ENCODE measurements at places on chromosomes 12 and 14. TPM values are rescaled to one million over a fixed set of nuclear protein-coding genes. Genes with fewer than 3 reads are reported as not detected.

Gene EFCAB11
- total RNA-seq: 7.7 TPM

DNA sequence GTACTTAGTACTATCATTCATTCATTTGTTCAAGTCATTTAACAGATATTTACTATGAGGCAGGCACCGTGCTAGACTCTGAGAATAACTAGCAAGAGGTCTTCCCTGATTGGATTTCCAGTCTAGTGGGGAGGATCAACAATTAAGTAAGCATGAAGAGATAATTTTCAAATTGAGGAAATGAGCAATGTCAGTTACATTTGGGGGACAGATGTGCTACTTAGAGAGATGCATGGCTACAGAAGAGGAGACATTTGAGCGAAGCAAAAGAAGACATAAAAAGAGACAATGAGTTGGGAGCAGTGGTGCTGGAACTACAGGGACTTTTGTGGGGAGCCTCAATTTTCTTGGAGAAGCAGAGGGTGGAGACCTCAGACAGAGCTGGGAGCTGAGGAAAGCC lies 7.7 kb downstream of the KCNA5 start:
- no peak for DNase-seq

DNA sequence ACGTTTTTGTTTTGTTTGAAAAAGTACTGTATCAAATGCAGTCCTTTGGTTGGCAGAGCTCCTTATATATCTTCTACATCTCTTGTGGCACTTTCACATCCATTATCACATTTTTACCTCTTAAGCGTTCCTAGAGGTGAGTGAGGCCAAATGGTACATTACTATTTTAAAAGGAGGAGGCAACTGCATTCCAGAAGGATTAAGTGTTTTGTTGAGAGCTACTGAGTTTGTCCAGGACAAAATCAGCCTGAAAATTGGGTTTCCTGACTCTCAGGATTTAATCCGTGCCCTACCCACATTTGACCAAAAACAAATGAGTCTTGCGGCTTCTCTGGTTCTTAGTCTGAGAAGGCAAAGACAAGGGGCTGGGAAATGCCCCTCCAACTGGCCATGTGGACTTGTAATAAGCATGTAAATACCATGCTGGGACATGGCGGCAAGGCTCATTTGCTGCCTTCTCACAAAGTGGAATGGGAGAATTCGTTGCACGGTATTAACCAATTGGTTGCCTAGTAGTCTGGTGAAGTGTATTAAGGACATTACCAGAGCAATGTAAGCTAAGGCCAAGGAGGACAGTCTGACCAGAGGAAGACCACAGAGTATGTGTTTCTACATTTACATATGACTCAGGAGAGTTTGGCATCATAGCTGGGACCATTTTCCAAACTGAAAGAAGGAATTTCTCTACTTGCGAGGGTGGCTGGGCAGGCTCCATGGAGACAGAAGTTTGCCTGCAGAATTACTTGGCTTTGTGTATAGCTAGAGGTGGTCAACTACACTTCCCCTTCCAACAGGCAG lies 175.8 kb upstream of the PLXNC1 start:
- no peak for DNase-seq

DNA sequence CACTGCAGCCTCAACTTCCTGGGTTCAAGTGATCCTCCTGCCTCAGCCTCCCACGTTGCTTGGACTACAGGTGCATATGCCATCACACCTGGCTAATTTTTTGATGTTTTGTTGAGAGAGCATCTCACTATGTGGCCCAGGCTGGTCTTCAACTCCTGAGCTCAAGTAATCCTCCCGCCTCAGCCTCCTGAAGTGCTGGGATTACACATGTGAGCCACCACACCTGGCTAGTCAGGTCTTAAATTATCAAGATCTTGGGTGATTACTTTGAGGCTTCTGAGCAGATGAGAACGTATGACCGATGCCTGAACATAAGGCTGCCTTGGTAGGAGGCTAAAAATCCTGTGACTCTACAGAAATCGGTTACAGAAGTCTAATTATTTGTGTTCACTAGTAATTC lies 53.0 kb upstream of the FRS2 start:
- no peak for DNase-seq

Gene RASSF8
- total RNA-seq: 15.7 TPM

GRCh38 chr14:104871145-104871655 lies 6.1 kb downstream of the CEP170B start:
- no peak for DNase-seq

DNA sequence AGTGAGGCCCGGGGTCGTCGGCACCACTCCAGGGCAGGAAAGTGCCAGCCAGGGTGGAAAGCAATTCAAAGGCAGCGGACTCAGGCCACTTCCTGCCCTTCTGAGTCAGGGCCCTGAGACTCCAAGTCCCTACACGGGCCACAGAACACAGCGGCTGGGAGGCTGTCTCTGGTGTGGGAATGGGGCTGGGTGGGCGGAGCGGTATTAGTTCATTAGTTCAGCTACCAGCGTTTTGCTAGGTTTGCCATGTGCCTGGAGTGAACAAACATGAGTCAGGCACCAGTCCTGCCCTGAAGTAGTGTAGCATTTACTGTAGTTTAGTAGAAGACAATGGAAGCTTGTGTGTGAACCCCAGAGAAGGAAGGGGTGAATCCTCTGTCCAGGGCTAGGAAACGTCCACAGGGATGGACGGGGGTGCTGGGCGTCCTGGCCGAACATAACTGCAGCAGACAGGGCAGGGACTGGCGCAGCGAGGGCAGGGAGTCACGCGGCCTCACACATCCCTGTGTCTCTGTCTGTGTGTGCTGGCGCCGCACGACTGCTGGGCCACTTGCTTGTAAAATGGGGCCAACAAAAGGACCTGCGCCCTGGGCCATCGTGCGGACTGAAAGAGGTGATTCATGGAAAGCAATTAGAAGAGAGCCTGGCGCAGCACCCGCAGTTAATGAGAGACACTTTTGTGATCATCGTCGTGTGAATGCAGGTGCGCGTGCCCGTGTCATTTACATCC lies 186.4 kb upstream of the PRMT8 start:
- no peak for DNase-seq

Gene CD163
- 45.2 TPM for total RNA-seq

DNA sequence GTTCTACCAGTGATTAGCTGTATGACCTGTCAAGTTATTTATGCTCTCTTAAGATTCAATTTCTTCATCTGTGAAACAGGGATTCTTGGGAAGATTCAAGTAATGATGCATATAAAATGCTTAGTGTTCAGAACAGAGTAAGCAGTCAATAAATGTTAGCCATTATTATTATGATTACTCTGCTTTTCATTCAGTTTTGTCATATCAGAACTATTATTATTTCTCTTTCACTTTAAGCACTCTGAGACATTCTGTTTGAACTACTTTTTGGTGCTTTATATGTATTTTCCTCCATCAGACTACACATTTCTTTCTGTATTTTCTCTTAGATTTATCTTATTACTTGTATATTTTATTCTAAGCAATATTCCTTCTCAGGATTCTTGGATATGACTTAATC lies 81.2 kb downstream of the CFAP54 start:
- DNase-seq: no peak

Gene MSI1
- 7.4 TPM for total RNA-seq

- no peak for DNase-seq
Observed at GRCh38 chr12:52659951-52660350, 7.9 kb upstream of the KRT2 start.

- no peak for DNase-seq
Observed at GRCh38 chr12:104719700-104720338, 238.3 kb downstream of the SLC41A2 start.

Gene SBNO1
- 28.3 TPM for total RNA-seq

- DNase-seq: no peak
Observed at GRCh38 chr14:53137568-53138203, 15.4 kb downstream of the DDHD1 start.

DNA sequence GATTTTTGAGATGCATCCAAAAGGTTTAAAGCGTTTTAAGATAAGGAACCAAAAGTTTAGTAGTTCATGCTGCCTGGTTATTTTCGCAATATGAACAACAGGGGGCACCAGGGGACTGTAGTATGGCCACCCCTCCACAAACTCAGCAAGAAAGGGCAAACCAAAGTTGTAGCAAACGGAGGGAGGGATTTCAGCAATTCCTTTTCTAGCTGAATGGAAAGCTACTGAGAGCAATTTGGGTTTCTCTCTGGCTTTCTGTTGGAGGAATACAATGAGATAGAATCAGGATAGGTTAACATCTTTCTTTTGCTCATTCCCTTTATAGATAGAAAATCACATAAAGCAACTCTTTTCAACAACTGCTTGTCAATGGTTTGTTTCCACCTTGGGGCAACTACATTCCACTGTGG lies 62.5 kb downstream of the DRAM1 start:
- DNase-seq: peak; percentile 51

GRCh38 chr14:70896981-70897380 lies 10.3 kb upstream of the PCNX1 start:
- DNase-seq: no peak

All from left colon (tissue), 2 donors.